CD4-positive, alpha-beta T cell treated with Interleukin-2 at 100 ng/mL for 4 hours (primary cell): ENCODE measurements at places on chromosomes 3 and 15.

DNA sequence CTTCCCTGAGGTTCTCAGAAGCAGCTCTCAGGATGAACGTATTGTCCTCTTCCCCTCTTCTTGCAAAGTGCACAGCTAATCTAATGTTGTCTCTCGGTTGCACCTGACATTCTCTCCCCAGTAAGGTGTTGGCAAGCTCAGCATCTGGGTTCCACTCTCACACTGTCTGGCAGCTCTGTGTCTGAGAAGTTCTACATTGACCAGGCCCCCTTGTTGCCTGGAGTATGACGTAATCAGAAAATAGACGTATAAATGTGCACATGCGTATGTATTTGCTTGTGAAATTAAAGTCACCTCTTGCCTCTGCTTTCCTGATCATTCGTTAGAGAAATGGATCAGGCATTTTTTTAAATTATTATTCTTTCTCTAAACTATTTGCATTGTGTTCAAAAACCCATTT, 67.7 kb downstream of the USF3 start:
- no peak for DNase-seq

DNA sequence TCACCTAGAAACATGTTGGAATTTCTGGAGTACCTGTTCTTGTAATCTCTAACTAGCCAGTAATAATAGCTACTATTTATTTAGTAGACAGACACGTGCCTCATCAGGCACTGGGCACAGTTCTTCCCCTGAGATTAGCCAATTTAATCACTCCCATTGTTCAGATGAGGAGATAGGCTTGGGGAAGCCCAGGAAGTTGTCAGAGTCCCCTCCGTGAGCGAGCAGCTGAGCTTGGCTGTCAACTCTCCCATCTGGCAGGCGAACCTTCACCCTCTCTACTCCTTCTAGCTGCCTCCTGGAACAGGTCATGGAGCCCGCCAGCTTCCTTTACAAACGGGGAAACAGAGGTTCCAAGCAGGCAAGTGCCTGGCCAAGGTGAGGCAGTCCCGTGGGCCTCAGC, 31.1 kb upstream of the FGD5 start:
- DNase-seq, result no peak

- no peak for DNase-seq
Observed at GRCh38 chr15:98764291-98764690, 116.0 kb downstream of the IGF1R start.

DNA sequence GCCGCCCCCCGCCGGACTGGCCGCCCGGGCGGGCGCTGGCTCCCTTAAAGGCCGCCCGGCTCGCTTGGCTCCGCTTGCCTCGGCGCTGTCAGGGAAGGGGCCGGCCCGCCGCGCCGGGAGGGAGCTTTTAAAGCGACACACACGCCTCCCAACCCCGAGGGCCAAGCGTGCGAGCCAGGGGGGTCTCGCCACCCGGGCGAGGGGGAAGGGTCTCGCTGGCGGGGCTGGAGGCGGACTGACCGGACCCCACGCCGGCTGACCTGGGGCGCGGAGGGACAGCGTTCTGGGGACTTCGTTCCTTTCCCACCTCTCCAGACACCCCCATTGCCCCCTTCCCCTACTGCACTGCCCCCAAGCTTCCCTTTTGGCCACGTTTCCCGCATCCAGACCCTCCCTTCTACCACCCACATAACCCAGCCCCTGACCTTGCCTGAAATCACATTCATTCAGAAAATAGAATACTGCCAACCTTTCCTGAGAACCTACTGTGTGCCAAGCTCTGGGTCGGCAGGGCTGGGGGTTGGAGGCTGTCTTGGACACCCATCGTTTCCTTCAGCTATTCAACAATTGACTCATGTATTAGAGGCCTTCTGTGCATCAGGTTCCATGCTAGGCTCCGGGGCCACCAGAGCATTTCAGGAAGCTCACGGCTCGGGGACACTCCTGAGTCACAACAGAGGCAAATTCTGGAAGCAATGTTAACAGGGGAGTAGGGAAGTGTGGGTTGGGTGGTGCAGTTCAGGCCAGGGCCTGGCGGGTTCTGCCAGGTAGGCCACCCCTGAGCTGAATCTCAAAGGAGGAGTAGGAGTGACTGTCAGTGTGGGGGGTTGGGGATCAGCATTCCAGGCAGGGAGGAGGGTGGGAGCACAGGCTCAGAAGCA, at the start of gene INSYN1:
Gene INSYN1, minus strand, starts transcription at position 102 of the 881 bp plus-strand sequence. CDS start 2,221 bp downstream, outside the sequence.
- DNase-seq, result no peak

DNA sequence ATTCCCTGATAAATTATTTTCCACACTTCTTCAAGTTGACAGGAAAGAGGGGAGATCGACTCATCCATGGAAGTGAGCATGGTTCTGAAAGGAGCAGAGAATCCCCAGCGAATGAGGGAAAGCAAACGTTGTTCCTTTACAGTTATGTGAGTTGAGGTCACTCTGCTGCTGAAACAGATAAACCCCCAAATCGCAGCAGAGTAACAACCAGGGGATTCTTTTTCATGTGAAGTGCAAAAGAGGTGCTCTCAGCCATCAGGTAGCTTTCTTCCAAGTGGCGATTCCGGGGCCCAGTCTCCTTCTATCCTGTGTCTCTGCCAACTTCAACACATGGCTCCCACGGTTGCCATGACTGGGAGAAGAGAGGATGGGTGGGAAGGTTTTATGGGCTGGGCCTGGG, 28.2 kb downstream of the MEX3B start:
- DNase-seq, result no peak

DNA sequence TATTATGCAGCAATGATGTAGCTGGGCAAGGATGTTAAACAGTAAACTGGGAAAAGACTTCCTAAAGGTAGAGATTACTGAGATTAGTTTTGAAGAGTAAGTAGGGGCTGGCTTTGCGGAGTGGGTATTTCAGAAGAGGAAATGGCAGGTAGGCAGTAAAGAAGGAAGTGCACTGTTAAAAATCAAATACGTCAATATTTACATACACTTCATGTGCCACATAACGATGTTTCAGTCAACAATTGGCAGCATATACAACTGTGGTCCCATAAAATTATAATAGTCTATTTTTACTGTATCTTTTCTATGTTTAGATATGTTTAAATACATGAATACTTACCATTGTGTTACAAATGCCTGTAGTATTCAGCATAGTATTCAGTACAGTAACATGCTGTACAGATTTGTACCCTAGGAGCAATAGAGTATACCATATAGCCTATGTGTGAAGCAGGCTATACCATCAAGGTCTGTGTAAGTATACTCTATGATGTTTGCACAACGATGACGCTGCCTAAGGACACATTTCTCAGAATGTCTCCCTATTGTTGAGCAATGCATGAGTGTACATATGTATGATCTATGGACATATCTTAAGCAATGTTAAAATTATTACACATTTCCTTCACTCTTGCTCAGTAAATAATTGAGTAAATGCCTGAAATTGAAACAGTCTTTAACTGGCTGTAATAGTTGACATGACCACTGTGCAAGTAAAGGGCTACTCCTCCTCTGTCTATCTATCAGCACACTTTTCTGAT, 196.7 kb downstream of the ISL2 start:
- no peak for DNase-seq

DNA sequence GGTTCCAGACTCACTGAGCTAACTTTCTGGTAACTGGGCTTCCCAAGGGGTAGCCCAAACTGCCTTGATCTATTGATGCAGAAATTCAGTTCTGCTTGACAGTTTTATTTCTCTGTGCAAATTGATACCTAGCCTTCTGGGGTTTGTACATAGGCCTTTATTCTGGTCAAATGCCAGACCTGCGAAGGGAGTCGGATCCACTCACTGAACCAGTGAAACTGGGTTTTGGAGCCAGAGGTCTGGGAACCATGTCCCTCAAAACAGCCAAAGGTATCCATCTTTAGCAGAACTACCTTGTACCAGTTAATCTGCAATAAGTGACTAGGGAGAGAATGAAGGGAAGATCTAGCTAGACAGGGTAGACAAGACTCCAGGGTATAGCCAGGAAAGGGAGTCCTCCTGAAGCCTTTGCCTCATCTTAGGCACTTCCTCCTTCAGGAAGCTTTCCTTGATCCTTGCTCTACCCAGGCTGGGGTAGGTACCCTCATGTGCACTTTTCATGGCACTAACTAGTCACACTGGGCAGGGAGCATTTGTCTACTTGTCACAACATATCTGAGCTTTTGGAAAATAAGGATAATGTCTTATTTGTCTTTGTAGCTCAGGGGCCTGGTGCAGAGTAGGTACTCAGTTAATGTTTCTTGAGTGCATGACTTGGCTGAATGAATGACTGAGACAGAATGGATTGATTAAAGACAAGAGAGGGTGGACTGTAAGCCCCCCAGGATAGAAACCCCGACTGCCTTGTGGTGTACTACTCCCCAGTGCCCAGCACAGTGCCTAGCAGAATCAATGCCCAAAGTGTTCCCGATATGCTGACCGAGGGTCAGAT, 1.4 kb upstream of the SNX33 start:
- DNase-seq, result no peak

- no peak for DNase-seq
Observed at GRCh38 chr15:61752001-61752400, 308.2 kb downstream of the VPS13C start.

- DNase-seq, result no peak
Observed at GRCh38 chr15:74258456-74259291, 22.5 kb downstream of the CCDC33 start.

DNA sequence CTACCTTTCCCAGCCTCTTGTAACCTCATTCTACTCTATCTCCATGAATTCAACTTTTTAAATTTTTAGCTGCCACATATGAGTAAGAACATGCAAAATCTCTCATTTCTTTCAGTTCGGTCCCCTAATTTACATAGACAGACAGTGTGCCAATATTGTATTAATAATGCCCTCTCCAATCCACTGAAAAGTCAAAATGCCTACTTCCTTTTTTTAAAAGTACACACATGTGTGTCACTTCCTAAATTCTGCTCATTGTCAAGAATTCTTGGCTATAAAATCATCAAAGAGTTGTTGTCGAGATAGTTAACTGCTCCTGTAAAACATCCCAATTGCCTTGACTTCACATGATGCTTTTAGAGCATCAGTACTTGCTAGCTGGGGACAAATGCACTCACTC, 84.2 kb upstream of the IL12A start:
- DNase-seq, result no peak

- peak; percentile 19 for DNase-seq
Observed at GRCh38 chr15:90184119-90184785, 16.9 kb upstream of the SEMA4B start.

- no peak for DNase-seq
Observed at GRCh38 chr3:79314544-79314943, 453.3 kb downstream of the ROBO1 start.

DNA sequence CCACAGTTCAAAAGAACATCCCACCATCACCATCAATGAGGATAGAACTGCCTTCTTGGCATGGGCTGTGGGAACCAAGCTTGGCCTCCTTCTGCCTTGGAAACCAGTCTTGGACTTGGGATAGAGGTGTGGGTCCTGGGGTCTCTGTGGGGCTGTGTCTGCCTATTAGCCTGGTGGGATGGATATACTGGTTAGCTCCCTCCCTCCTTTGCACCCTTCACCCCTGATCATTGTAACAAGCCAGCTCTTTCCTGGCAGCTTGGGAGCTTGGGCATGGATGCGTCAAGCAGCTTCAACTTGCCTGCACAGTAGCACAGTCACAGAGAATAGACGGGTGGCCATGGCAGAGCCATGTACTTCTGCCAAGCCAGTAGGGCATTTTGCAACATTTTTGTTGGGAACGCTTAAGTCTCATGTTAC, 65.2 kb downstream of the SMAD6 start:
- no peak for DNase-seq

DNA sequence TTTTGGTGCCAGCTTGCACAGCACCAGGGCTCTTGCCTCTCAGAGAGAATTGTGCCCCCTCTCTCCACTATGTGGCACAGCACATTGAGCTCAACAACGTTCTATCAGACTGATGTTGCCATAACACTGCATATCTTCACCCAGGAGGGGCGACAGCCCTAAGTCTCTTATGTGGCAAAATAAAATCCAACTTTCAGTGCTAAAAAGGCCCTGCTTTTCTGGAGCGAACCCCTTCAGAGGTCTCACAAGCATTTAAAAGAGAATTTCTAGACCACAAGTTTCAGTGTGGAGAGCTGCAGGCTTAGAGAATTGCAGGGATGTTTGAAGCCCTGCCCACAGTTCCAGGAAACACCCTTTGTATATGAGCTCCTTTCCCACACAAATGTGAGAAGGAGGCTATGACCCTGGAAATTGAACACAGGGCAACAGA, 85.5 kb downstream of the LIPC start:
- peak; percentile 5 for DNase-seq

- DNase-seq, result no peak
Observed at GRCh38 chr15:60784483-60785254, 305.7 kb upstream of the ICE2 start.

DNA sequence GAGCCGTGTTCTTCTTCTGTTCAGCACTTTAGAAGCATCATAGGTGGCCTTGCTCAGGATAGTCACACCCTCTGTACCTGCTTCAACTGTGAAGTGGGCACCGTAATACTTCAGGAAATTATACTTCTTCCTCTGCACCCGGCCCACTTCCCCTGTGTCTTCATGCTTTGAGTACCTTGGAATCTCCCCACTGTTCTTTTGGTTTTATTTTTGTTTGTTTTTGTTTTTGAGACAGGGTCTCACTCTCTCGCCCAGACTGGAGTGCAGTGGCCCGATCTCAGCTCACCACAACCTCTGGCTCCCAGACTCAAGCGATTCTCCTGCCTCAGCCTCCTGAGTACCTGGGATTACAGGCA, 1.7 kb downstream of the P2RY14 start:
- DNase-seq, result peak; percentile 53

GRCh38 chr3:146625186-146625775, 20.1 kb upstream of the PLSCR5 start:
- DNase-seq, result no peak

DNA sequence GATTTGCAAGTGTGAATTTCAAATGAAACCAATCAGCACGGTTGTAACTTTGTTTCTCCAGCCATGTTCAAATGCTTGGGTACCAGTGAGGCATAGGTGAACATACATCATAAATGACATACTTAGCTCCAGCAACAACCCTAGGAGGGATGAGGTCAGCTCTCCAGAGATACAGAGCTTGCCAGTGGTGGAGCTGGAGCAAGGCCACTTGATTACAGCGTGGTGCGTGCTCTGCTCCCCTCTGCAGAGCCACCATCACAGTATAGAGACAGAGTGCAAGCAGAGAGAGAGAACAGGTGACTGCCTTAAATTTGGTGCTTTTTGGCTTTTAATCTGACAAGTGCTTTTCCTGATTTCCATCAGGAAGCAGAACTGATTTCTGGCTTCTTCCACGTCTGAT, 275.1 kb downstream of the PDZRN3 start:
- DNase-seq, result no peak

GRCh38 chr3:72515281-72515680, 333.0 kb downstream of the SHQ1 start:
- no peak for DNase-seq

DNA sequence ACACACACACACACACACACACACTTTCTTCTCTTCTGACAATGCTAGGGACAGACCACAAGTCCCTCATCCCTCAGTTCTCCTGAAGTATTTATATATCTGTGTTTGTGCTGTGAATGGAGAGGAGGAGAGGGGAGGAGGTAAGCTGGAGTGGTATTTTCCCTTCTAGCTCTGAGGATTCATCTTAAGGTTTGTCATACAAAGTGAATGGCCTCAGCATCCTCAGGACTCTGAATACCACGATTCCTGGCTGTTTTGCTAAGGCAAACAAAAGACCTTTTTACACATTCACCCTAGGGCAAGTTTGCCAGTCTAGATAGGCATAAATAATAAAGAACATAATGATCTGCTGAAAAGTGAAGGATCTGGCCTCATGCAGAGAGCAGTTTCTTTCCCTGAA, 65.7 kb upstream of the CHMP2B start:
- DNase-seq, result no peak

- DNase-seq, result no peak
Observed at GRCh38 chr3:129460155-129460554, 20.1 kb downstream of the IFT122 start.
